ENCODE measurements at places on chromosomes 5 and 9. TPM values are rescaled to one million over a fixed set of nuclear protein-coding genes. Genes with fewer than 3 reads are reported as not detected.

Gene LNPEP
- 53.7 TPM for total RNA-seq

Gene PCDHB2
- total RNA-seq: not detected

Gene CCNJL
- total RNA-seq: not detected

GRCh38 chr5:116495786-116496357 lies 78.8 kb downstream of the SEMA6A start:
- H3K27ac ChIP-seq: no peak overlapping the region
- no peaks in the 10 kb centered on the region for H3K36me3 ChIP-seq
- H3K4me3 ChIP-seq: no peak overlapping the region

Gene CETN3
- total RNA-seq: 46.1 TPM

GRCh38 chr5:115686051-115686737 lies 60.4 kb upstream of the TMED7 start:
- no peak overlapping the region for H3K27ac ChIP-seq
- H3K27me3 ChIP-seq: peaks cover 20% of the 10 kb centered on the region
- DNase-seq: no peak

DNA sequence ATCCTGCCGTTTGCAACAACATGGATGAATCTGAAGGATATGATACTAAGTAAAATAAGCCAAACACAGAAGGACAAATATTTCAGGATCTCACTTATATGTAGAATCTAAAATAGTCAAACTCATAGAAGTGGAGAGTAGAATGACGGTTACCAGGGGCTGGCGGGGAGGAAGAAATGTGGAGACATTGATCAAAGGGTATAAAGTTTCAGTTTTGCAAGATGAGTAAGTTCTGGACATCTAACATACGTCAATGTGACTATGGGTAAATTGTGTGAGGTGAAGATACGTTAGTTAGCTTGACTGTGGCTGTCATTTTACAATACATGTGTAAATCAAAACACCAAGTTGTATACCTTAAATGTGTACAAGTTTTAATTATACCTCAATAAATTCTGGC lies 200.3 kb downstream of the SNX18 start:
- H3K36me3 ChIP-seq: no peaks in the 10 kb centered on the region
- H3K27me3 ChIP-seq: peaks cover 3% of the 10 kb centered on the region
- H3K27ac ChIP-seq: peak overlapping the region; percentile 76
- H3K4me1 ChIP-seq: peaks cover 27% of the 10 kb centered on the region
- H3K4me3 ChIP-seq: no peak overlapping the region

Gene SLC1A3
- 0.74 TPM for total RNA-seq

DNA sequence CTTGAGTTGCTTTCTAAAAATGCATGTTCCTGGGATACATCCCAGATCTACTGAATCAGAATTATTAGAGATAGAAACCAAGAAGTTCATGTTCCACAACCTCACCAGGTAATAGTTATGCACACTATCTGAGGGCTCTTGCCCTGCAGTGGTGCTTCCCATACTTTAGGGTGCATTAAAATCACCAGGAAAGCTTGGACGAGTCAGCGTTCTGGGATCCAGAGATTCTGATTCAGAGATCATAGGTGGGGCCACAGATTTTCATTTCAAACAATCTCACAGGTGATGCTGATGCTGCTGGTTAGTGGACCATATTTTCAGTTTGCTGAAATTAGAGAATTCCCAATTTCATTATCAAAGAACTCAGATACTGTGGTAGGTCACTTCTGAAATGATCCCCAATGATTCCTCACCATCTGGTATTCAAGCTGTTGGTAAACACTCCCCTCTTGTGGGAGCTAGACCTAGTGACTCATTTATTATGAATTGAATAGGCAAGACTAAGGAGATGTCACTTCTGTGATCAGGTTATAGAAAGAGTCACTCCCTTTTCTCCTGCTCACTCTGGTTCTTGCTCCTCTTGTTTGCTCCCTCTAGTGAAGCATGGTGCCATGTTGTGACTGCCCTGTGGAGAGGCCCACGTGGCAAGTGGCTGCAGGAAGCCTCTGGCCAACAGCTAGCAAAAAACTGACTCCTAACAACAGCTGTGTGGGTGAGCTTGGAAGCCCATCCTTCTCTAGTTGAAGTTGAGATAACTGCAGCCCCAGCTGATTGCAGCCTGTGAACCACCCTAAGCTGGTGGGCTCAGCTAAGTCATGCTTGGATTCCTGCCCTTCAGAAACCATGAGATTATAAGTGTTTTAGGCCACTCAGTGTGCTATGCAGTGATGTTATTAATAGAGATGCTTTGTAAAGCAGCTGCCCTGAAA lies 59.8 kb downstream of the SH3TC2 start:
- no peak for DNase-seq
- H3K27ac ChIP-seq: no peak overlapping the region
- H3K4me3 ChIP-seq: no peak overlapping the region
- no peaks in the 10 kb centered on the region for H3K36me3 ChIP-seq
- H3K4me1 ChIP-seq: no peaks in the 10 kb centered on the region

- H3K36me3 ChIP-seq: peaks cover 64% of the 10 kb centered on the region
- H3K27me3 ChIP-seq: no peaks in the 10 kb centered on the region
- DNase-seq: no peak
- no peak overlapping the region for H3K27ac ChIP-seq
- no peak overlapping the region for H3K4me3 ChIP-seq
- H3K4me1 ChIP-seq: peaks cover 9% of the 10 kb centered on the region
These were observed 26.0 kb downstream of the SKP2 start for GRCh38 chr5:36177715-36178523.

- H3K4me1 ChIP-seq: no peaks in the 10 kb centered on the region
- no peaks in the 10 kb centered on the region for H3K27me3 ChIP-seq
- no peak overlapping the region for H3K27ac ChIP-seq
These were observed 706.7 kb upstream of the PTPRD start for GRCh38 chr9:11319538-11319937.

DNA sequence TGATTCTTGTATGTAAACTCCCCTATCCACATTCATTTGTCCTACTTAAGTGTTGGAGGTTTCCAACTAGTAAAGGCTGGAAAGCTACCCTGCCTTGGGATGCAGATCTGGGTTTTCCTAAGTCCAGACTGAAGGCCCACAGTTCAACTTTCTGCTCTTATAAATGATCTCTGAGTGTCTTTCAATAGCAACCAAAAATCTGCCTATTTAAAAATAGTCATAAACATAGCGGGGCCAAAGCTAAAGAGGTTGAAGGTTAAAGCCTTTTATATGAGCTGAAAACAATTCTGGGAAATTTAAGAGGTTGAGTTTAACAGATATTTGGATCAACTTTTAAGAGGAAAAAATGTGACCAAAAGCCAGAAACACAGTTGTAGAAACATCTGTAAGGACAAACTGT lies 87.2 kb downstream of the NTRK2 start:
- no peak overlapping the region for H3K27ac ChIP-seq
- peaks cover 13% of the 10 kb centered on the region for H3K4me1 ChIP-seq
- peaks cover 6% of the 10 kb centered on the region for H3K27me3 ChIP-seq
- no peak for DNase-seq
- H3K36me3 ChIP-seq: no peaks in the 10 kb centered on the region

GRCh38 chr5:104661256-104661655 lies 1098.7 kb upstream of the NUDT12 start:
- H3K36me3 ChIP-seq: no peaks in the 10 kb centered on the region
- no peaks in the 10 kb centered on the region for H3K4me1 ChIP-seq
- H3K4me3 ChIP-seq: no peak overlapping the region
- no peak for DNase-seq
- no peaks in the 10 kb centered on the region for H3K27me3 ChIP-seq
- no peak overlapping the region for H3K27ac ChIP-seq

Data from activated CD8-positive, alpha-beta T cell treated with anti-CD3 and anti-CD28 coated beads for 36 hours (primary cell).